Foreskin melanocyte (primary cell): ENCODE measurements at places on chromosomes 2 and 18.
A peak's percentile ranks its signal among the peaks of the same experiment; 100 is the strongest.

DNA sequence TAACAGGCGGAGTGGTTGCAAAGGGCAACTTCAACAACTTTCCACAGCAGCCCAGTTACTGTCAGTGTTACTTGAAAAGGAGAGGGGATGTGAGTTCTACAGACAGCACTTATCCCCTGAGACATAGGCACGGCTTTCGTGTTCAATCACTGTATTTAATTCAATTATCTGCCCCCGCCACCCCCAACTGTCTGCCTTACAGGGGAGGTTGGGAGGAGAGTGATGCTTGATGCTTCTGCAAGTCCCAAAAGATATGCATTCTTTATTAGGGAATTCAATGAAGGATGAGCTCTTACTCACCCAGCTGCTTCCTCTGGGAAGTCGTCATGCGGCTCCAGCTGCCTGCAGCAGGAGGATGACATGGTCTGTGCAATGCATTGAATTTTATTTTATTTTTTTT, 639.9 kb downstream of the DCC start:
- no peak for DNase-seq

DNA sequence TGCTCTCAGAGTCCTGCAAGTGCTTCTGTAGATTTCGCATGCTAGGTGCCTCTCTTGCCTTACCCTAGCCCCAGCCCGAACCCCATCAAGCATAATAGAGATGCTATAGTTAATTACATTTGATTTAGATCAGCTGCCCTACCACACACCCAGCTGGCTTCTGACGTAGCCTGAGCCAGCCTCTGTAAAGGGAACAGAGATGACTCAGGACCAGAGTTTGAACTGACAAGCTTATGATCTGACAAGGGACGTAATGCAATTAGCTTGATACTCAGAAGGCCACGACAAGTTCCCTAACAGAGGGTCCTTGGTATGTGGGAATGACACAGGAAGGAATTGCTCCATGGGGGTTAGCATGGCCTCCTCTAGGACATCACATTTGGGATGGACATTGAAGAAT, 126.6 kb downstream of the LRATD1 start:
- DNase-seq = no peak

DNA sequence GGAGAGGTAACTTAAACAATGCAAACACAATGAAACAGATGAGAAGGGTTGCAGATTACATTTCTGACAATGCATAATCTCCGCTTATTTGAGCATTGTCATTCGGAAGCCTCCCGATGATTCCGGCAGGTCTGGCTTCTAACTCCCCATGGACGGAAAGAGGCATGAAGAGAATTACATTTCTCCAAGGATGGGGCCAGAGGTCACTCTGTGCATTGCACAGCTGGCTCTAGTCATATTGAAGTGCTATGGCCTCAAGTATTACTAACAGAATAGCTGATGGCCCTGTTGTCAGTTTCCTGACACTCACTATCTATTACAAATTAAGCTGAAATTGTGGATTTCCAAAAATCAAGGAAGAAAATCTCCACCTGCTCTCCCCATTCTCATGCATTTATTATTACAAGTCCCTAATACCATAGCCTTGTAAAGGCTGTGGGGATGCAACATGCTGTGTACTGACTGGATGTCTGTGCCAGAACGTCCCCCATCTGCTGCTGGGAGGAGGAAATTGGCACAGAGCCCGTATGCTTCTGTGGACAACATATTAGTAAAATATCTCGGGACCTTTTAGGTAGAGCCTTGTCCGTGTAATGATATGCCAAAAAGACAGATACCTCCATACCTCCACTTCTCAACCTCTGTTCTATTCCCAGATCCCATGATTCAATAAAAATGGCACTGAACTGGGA, 168.1 kb downstream of the SETBP1 start:
- no peak for DNase-seq

DNA sequence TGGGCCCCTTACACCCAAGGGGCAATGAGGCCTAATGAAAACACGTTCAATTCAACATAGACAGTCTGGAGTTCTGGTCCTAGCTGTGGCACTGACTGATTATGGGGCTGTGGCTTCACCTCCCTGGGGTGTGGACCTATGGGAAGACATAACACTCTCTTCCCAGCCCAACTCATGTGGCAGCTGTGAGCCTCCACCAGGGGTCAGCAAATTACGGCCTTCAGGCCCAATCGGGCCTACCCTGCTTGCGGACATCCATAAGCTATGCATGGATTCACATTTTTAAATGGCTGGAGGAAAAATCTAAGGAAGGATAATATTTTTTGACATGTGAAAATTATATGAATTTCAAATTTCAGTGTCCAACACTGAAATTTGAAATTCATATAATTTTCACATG, 101.3 kb downstream of the LOXHD1 start:
- DNase-seq = peak; percentile 1

GRCh38 chr2:237639836-237640220, 12.4 kb downstream of the LRRFIP1 start:
- DNase-seq = no peak

DNA sequence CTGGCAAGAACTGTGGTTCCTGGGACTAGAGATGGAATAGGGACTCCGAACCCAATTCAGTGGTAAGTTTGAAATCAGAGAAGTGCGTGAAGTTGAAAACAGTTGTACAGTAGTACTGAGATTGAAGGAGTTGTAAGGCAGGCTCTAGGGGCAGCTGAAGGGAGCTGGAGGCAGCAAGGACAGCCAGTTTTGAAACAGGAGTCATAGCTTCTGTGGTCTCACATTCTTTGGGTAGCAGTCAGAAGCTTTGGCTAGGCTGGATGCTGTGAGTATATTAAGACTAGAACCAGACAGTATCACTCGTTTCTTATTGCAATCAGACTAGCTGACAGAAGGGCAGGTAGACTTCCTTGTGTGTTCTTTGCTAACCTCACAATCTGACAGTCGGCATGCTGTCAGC, 64.5 kb upstream of the ADAM23 start:
- no peak for DNase-seq

DNA sequence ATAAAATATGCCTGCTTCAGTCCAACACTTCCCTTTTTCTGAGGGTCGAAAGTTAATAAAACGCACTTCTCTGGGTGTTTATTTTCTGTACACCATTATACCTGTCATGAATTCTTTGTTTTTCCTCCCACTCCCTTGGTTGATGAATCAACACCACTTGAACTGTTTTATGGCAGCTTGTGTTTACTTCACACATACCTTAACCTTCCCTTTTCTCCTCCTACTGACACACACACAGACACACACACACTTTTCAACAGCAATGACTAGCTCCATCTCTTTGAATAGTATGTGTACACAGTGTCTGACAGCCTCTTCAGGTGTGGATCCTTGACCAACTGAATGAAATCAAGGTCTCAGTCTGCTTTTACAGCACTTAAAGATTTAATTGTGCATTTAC, 91.3 kb downstream of the SATB2 start:
- no peak for DNase-seq

- DNase-seq = no peak
Measured at GRCh38 chr2:170843656-170844055, 27.0 kb downstream of the GAD1 start.

GRCh38 chr18:58699551-58699950, 28.3 kb downstream of the MALT1 start:
- no peak for DNase-seq

DNA sequence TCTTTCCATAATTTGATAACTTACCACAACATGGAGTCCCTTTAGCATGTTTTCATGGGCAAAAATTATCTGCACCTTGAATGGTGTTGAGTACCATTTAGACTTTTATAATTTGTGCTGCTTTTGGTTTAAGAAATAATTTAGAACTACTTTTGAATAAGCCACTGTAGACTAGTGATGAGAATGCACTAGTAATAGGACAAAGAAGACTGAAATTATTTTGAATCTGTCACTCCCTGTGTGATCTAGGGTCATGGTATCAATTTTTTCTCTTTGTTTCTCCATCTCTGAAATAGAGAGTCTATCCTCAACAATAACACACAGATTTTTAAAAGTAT, 37.7 kb downstream of the EFEMP1 start:
- DNase-seq = no peak

DNA sequence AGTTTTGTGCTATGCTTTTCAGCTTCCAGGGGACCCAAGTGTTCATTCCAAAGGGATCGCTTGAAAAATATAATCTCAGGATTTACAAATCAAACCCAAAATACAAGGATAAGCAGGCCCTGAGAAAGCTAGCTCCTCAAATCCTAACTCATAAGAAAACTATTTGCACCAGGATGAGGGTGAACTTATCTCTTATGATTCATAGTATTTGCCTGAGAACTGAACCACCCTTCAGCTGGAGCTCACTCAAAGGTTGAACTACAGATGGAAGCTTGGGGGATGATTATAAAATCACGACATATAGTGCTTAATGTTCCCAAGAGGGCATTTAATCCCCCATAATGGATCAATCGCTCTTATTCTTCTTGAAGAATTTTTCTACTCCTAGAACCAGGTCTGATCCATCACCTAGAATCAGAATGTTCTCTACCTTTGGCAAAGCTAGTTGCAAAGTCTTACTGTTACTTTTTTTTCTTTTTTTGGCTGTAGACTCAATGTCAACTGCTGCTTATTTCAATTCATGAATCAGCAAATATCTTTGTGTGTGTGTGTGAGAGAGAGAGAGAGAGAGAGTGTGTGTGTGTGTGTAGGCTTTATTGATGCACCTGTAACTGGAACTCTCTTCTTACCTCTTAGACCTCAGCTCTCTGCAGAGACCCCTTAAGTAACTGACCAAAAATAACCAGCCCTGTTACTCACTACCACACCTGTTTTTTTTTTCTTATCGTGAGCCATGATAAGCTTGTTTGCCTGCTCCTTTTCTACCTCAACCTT, 44.8 kb downstream of the ARL4C start:
- DNase-seq = no peak

DNA sequence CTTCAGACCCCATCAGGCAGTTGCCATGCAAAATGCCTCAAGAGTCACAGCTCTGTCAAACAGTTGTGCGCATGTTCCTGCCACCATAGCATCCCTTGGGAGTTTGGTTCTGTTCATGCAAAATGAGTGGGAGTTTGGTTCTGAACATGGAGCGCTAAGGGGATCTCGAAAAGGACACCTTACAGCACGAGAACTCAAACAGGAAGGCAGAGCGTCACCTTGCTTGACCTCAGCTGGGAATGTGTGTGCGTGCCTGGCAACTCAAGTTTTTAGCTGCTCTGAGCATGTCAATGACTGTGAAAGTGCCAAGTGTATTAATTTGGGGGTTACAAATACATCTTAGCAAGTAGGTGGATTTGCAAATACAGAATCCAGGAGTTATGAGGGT, 16.6 kb downstream of the MALL start:
- DNase-seq = no peak

- DNase-seq = peak; percentile 59
Measured at GRCh38 chr18:5630057-5630899, 86.5 kb upstream of the EPB41L3 start.

DNA sequence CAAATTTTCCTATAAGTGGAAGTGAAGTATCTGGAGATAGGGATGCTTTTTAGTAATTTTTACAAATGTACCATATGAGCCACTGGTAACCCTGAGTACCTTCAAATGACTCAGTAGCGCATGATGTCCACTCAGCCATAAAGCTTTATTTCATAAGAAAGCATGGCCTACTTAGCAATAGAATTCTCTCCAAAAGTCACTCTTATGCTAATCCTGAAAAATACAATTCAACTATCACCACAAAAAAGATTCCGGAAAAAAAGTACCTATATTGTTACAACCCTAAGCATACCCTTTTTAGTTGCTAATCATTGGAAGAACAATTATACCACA, 732.2 kb downstream of the SOCS6 start:
- DNase-seq = no peak

- no peak for DNase-seq
Measured at GRCh38 chr2:204365811-204366210, 179.5 kb upstream of the PARD3B start.

DNA sequence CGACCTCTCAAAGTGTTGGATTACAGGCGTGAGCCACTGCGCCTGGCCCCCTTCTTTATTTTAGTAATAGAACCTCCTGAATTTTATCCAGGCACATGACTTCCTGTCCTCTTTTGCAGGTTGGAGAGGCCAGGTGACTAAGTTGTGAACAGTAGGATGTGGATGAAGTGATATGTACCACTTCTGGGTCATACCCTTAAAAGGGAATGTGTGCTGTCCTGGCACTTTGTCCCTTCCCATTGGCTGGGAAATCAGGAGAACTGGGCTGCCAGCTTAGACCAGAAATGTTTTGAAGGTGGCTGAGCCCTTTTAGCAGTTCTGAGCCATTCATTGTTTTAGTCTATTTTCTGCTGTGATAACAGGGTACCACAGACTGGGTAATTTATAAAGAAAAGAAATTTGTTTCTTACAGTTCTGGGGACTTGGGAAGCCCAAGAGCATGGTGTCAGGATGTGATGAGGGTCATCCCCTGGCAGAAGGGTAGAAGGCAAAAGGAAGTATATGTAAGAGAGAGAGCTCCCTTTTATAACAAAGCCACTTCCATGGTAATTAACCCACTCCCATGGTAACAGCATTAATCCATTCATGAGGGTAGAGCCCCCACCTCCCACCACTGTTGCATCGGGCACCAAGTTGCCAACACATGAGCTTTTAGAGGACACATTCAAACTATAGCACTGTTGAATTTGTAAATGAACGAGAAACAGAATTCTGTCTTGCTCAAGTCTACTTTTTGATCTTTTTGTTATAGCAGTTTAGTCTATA, 79.1 kb downstream of the TTC27 start:
- no peak for DNase-seq
